Left cardiac atrium (tissue), 4 donors: ENCODE measurements at places on chromosomes 13 and 19.

GRCh38 chr13:93751117-93751516, 524.5 kb downstream of the GPC6 start:
- no peak for DNase-seq

GRCh38 chr19:31105761-31106160, 243.5 kb downstream of the TSHZ3 start:
- DNase-seq, result no peak

DNA sequence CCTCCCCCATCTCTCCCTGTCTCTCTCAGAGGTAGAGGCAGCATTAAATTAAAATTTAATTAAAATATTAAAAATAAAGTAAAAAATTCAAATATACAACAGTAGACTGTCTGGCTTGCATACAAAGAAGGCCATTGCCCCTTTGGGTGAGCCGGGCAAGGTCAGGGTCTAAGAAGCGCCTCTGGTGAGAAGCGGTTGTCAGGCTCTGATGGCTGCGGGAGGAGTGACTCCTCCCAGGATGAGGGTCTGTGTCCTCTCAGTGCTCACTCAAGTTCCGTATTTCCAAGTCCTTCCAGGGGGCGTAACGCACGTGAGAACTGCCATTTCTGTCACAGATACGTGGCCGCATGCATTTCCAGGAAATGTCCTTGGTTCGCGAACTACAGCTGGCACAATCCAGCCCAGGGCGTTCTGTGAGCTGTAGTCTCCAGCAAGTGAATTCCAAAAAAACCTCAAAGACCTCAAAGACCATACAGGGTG, 737 bp upstream of the ZNF181 start:
- DNase-seq, result peak; percentile 72

DNA sequence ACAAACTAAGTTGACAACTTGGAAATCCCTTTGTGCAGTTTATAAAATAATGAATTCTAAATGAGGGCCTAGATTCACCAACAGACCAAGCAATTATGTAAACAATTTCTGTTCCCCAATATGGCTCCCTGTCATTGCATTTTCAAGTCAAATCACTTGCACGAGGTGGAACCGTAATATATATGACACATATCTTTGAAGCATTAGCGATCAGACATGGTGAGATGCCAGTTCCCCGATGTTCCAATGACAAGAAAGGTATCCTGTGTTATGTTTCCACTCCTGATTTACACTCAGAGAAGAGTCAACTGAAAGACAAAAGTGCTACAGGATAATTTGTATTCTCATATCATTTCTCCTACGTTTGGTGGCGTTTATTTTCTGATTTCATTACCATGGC, 108.5 kb upstream of the TDRD3 start:
- no peak for DNase-seq

GRCh38 chr13:24681930-24682329, 1.7 kb downstream of the ATP12A start:
- DNase-seq, result no peak

- no peak for DNase-seq
Measured at GRCh38 chr13:51501592-51502152, 48.8 kb upstream of the INTS6 start.

DNA sequence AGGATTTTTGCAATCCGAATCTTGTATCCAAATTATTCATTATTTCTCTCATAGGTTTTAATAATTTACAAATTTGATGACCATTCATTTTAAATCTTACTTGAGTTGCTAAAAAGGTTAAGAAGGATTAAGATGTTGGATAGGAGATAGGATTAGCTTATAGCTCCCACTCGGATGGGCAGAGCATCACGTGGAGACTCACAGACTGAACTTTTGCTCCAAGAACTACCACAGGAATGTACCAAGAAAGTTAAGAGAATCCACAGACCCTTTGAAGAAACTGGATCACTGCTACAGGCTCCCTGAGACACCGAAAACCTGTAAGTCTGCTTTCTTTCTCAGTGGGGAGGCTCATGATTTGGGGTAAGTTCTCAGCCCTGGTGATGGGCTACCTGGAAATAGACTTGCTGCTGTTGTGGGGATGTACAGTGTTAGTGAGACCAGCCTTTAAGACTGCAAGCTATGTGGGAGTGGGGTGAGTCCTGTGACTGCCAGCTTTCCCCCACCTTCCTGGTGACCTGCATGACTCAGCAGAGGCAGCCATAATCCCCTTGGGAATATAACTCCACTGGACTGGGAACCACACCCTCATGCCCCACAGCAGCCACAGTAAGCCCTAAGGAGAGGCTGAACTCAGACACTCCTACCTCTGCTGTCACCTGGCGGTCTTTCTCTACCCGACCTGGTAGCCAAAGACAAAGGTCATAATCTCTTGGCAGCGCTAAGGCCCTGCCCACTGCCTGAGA, 1458.0 kb downstream of the OLFM4 start:
- no peak for DNase-seq

- no peak for DNase-seq
Measured at GRCh38 chr19:7792281-7792680, 29.2 kb downstream of the CLEC4M start.

DNA sequence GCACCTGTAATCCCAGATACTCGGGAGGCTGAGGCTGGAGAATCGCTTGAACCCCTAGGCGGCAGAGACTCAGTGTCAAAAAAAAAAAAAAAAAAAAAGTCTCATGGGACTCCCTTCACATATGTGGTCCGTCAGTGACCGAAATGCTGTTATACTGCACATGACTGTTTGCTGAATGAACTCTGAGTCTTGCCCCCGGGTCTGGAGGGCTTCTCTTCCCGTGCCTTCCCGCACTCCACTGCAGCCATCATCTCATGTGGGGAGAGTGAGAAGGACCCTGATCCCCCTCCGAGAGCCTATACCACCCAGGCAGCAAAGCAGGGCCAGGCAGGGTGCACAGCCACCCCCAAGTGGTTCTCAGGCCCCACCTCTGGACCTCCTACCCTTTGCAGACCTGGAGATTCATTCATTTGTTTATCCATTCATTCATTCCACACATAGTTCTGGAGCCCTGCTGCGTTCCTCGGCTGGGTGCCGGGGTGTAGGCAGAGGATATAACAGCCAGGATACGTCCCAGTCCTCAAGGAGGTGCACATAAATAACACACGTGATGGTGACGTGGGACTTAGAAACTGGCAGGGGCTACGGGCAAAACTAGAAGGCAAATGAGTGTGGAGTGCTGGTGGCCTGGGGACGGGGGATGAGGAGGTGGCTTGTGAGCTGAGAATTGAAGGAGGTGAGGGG, 14.2 kb downstream of the NDUFA11 start:
- no peak for DNase-seq

GRCh38 chr19:30150626-30151025, 208.6 kb downstream of the URI1 start:
- DNase-seq, result no peak
